ENCODE measurements at places on chromosomes 7 and 10. TPM values are rescaled to one million over a fixed set of nuclear protein-coding genes. Genes with fewer than 3 reads are reported as not detected.

Gene FAM204A
- total RNA-seq, result 81.3 TPM

- no peak overlapping the region for H3K27ac ChIP-seq
- H3K4me3 ChIP-seq, result peak overlapping the region; percentile 18
- H3K4me1 ChIP-seq, result peaks cover 23% of the 10 kb centered on the region
- peaks cover 15% of the 10 kb centered on the region for H3K27me3 ChIP-seq
These were observed 33.5 kb upstream of the CCSER2 start for GRCh38 chr10:84294766-84295447.

GRCh38 chr10:101895781-101896180, 52.2 kb upstream of the KCNIP2 start:
- no peak overlapping the region for H3K27ac ChIP-seq
- DNase-seq, result no peak
- H3K36me3 ChIP-seq, result no peaks in the 10 kb centered on the region
- no peak overlapping the region for H3K4me3 ChIP-seq

- no peak overlapping the region for H3K27ac ChIP-seq
- DNase-seq, result no peak
- peaks cover 4% of the 10 kb centered on the region for H3K36me3 ChIP-seq
- H3K4me3 ChIP-seq, result no peak overlapping the region
- peaks cover 6% of the 10 kb centered on the region for H3K27me3 ChIP-seq
- H3K4me1 ChIP-seq, result peaks cover 37% of the 10 kb centered on the region
These were observed 76.6 kb downstream of the PTPRE start for GRCh38 chr10:127983344-127984100.

Gene GRID2IP
- total RNA-seq, result 0.28 TPM

Gene PCDH15
- total RNA-seq, result not detected

- peaks cover 41% of the 10 kb centered on the region for H3K4me1 ChIP-seq
- no peaks in the 10 kb centered on the region for H3K27me3 ChIP-seq
- H3K36me3 ChIP-seq, result no peaks in the 10 kb centered on the region
- no peak for DNase-seq
- peak overlapping the region; percentile 15 for H3K4me3 ChIP-seq
These were observed 116.6 kb upstream of the CDK1 start for GRCh38 chr10:60661637-60662036.

Gene STYXL1
- total RNA-seq, result 52.0 TPM

GRCh38 chr7:55438757-55439525, 73.8 kb downstream of the LANCL2 start:
- DNase-seq, result no peak
- H3K36me3 ChIP-seq, result no peaks in the 10 kb centered on the region
- H3K27ac ChIP-seq, result no peak overlapping the region
- no peak overlapping the region for H3K4me3 ChIP-seq
- no peaks in the 10 kb centered on the region for H3K27me3 ChIP-seq

Gene C7orf33
- not detected for total RNA-seq

- no peaks in the 10 kb centered on the region for H3K27me3 ChIP-seq
- no peak overlapping the region for H3K4me3 ChIP-seq
- H3K36me3 ChIP-seq, result peaks cover 1% of the 10 kb centered on the region
- H3K27ac ChIP-seq, result no peak overlapping the region
These were observed 66.1 kb downstream of the MCMBP start for GRCh38 chr10:119806334-119807130.

DNA sequence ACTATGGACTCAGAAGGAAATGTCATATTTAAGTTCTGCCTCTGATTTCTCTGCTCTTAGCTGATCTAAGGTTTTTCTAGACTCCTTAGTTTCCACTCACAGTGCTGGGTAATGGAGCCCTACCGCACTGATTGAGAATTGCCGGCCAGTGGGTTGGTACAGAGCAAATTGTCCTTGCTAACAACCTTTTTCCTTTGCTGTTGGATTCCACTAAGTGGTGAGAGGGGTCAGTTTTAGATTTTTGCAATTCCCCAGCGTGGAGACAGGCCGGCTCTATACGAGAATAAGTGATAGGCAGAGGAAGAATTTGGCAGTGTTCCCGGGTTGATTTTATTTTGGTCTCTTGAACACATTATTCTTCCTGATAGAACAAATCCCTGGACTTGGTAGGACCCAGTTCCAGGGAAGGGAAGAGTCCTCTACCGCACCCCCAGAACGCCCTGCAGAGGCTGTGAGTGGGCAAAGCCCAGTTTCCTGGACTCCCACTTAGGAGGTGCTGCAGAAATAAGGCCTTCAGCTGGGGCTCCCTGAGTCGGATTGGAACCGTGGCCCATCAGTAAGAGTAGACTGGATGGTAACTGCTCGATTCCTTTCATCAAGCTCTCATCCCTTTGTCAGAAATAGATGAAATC, 3.0 kb upstream of the NRP1 start:
- H3K4me3 ChIP-seq, result peak overlapping the region; percentile 71
- H3K27ac ChIP-seq, result no peak overlapping the region
- peaks cover 56% of the 10 kb centered on the region for H3K27me3 ChIP-seq
- peaks cover 18% of the 10 kb centered on the region for H3K4me1 ChIP-seq
- DNase-seq, result no peak

Gene ERVW-1
- total RNA-seq, result not detected

GRCh38 chr7:32611201-32612099, 116.2 kb downstream of the AVL9 start:
- no peaks in the 10 kb centered on the region for H3K36me3 ChIP-seq
- H3K27me3 ChIP-seq, result no peaks in the 10 kb centered on the region
- H3K4me1 ChIP-seq, result no peaks in the 10 kb centered on the region
- no peak overlapping the region for H3K27ac ChIP-seq

Gene ACTL6B
- total RNA-seq, result not detected

Gene ALOX5
- 1.5 TPM for total RNA-seq

DNA sequence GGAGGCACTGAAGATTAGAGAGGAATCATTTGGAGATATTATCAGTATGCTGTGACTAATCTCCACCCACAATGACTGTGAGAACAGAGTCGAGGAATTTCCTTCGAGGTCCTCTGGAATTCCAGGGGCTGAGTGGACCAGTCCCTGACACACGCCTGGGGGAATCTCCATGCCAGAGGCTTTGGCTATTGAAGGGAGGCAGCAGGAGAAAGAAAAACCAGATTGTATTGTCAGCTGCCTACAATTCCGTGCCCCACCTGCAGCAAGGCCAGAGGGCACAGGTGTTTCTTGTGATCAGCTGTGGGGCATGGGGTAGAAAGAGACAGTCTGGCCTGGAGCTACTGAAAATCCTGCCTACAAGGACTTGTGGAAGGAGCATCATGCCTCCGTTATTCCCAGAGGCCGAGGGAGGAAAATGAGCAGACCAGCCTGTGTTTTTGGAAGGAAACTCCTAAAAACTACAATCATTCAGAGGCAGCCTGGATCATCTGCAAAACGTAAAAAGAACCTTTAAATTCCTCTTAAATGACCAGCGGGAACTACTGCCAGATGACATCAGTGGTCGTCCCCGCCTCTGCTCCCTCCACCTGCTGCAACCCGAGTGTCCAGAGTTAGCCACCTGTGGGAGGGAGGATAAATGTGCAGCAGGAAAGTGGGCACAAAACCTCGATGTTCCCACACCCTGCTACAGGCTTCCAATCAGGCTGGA, 25.4 kb upstream of the ANK3 start:
- H3K4me3 ChIP-seq, result no peak overlapping the region
- DNase-seq, result no peak
- H3K27me3 ChIP-seq, result no peaks in the 10 kb centered on the region
- no peak overlapping the region for H3K27ac ChIP-seq
- H3K36me3 ChIP-seq, result no peaks in the 10 kb centered on the region

GRCh38 chr7:107579885-107580715, at the start of gene BCAP29:
BCAP29 (plus strand) TSS chr7:107580246; CDS start chr7:107580773, 527 bp downstream.
- DNase-seq, result peak; percentile 85
- no peaks in the 10 kb centered on the region for H3K27me3 ChIP-seq
- H3K4me3 ChIP-seq, result peak within 1 kb of the TSS; percentile 96
- peaks cover 2% of the 10 kb centered on the region for H3K36me3 ChIP-seq
- peak within 1 kb of the TSS; percentile 93 for H3K27ac ChIP-seq

Gene SEC23IP
- total RNA-seq, result 57.9 TPM

Gene CTAGE4
- total RNA-seq, result 4.2 TPM

Gene CAMK2B
- 1.4 TPM for total RNA-seq

Gene MIOS
- total RNA-seq, result 49.5 TPM

- H3K36me3 ChIP-seq, result no peaks in the 10 kb centered on the region
- no peak overlapping the region for H3K27ac ChIP-seq
- H3K27me3 ChIP-seq, result no peaks in the 10 kb centered on the region
- no peak overlapping the region for H3K4me3 ChIP-seq
These were observed 649.2 kb downstream of the SORCS1 start for GRCh38 chr10:106515206-106515790.

GRCh38 chr10:43785252-43785651, 136.6 kb upstream of the ZNF32 start:
- H3K27me3 ChIP-seq, result peaks cover 8% of the 10 kb centered on the region
- H3K36me3 ChIP-seq, result no peaks in the 10 kb centered on the region
- H3K4me3 ChIP-seq, result no peak overlapping the region

DNA sequence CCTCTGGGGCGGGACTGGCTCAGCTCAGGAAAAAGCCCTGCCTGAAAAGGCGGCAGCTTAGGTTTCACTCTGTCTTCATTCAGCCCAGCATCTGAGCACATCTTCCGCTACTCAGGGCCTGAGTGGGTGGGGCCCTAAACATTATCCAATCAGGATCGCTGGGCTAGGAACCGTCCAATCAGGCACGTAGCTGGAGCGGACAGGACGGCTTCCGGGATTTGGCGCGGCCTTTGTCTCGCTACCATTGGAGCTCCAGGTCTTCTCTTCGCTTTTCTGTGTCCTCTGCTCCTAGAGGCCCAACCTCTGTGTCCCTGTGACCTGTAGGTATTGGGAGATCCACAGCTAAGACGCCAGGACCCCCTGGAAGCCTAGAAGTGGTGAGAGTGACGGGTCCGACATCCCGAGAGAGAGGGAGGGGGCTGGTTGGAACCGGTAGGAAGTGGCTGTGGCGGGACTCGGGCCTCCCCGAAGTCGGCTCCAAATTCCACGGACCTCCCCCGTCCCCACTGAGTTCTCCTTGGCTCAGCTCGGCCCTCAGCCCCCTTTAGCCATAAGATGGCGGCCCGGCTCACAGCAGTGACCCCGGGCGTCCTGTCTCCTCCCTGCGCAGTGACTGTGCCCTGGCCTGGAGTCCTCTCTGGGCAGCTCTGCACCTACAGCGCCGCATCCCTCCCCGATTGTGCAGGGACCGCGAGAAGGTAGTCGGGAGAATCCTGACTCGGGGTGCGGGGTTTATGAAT, 99.1 kb downstream of the ZNF680 start:
- no peaks in the 10 kb centered on the region for H3K4me1 ChIP-seq
- peak overlapping the region; percentile 65 for H3K4me3 ChIP-seq
- peaks cover 1% of the 10 kb centered on the region for H3K36me3 ChIP-seq
- H3K27me3 ChIP-seq, result no peaks in the 10 kb centered on the region
- H3K27ac ChIP-seq, result no peak overlapping the region

Gene RARRES2
- not detected for total RNA-seq

Gene RBP3
- not detected for total RNA-seq

- no peak overlapping the region for H3K27ac ChIP-seq
- no peaks in the 10 kb centered on the region for H3K27me3 ChIP-seq
- H3K36me3 ChIP-seq, result no peaks in the 10 kb centered on the region
- H3K4me1 ChIP-seq, result no peaks in the 10 kb centered on the region
- no peak overlapping the region for H3K4me3 ChIP-seq
These were observed 372.3 kb upstream of the LRRN3 start for GRCh38 chr7:110718503-110719205.

DNA sequence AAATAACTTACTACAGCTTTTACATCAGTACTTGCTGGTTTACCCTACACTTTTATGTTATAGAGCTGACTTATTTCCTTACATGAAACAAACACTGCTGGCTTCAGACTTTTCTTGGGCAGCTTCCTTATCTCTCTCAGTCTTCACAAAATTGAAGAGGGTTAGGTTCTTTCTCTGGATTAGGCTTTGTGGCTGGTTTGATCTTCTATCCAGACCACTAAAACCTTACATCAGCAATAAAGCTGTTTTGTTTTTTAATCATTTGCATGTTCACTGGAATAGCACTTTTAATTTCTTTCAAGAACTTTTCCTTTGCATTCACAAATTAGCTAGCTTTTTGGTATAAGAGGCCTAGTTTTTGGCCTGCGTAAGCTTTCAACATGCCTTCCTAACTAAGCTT, 218.7 kb downstream of the LRRTM3 start:
- no peaks in the 10 kb centered on the region for H3K27me3 ChIP-seq
- H3K4me1 ChIP-seq, result no peaks in the 10 kb centered on the region
- H3K36me3 ChIP-seq, result no peaks in the 10 kb centered on the region
- no peak overlapping the region for H3K4me3 ChIP-seq
- no peak for DNase-seq
- H3K27ac ChIP-seq, result no peak overlapping the region

DNA sequence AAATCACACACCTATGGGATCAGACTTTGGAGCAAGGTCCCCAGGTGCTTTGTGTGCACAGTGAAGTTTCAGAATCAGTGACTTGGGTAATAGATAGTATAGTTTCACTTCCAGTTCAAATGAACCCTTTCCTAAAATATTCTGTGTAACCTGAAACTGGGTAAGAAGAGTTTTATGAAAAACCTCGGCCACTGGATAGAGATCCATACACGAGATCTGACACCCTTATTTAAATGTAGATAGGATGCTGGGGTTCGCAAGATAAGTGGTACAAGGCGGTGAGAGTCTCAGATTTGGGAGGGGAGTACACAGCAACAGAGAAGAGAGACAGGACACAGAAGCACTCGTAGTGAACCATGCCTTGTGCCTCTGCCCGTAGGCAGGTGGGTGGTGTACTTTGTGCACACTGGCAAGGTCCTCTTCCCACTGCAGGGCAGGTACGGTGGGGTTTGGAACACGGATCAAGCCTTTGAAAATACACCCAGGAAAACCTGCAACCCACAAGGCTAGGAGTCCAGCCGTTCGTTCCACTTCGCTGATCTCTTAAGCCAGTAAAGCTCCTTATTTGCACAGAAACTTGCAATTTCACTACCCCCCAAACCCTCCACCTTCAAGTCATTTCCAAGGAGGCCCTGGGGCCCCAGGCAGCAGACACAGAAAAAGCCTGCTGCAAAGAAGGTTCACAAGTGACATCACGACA, 162.8 kb downstream of the USP6NL start:
- DNase-seq, result no peak
- peaks cover 23% of the 10 kb centered on the region for H3K27me3 ChIP-seq
- H3K4me3 ChIP-seq, result peak overlapping the region; percentile 46
- no peaks in the 10 kb centered on the region for H3K36me3 ChIP-seq
- H3K4me1 ChIP-seq, result peaks cover 39% of the 10 kb centered on the region

GRCh38 chr10:110815354-110816004, 56.2 kb upstream of the PDCD4 start:
- peak overlapping the region; percentile 46 for H3K4me3 ChIP-seq
- H3K27ac ChIP-seq, result peak overlapping the region; percentile 13
- peak; percentile 42 for DNase-seq
- H3K4me1 ChIP-seq, result peaks cover 34% of the 10 kb centered on the region

- no peak overlapping the region for H3K4me3 ChIP-seq
- peaks cover 25% of the 10 kb centered on the region for H3K4me1 ChIP-seq
- no peak overlapping the region for H3K27ac ChIP-seq
- DNase-seq, result no peak
- H3K36me3 ChIP-seq, result no peaks in the 10 kb centered on the region
- H3K27me3 ChIP-seq, result peaks cover 16% of the 10 kb centered on the region
These were observed 952 bp upstream of the MAFK start for GRCh38 chr7:1529383-1530116.

DNA sequence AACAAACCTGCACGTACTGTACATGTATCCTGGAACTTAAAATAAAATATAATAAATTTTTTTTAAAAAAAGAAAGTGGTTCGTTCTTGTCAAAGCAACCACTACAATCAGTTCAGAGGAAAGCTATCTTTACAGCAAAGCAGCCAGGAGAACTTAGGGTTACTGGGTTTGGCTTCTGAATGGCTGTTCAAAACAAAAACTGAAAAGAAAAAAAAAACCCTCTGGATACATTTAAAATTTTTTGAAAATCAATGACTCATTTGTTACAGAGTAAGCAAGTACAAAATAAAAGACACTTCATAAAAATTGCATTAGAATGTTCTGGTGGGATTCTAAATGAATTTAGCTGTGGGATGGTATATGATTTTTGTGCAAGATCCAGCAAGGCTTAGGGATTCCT, 28.6 kb upstream of the ADD3 start:
- no peak for DNase-seq
- H3K36me3 ChIP-seq, result no peaks in the 10 kb centered on the region

Gene PNLIPRP1
- total RNA-seq, result not detected

Data from activated T-cell treated with anti-CD3 and anti-CD28 coated beads, Interleukin-2, amount 50 U/mL, for 72 hours (primary cell).